T-helper 17 cell (primary cell): ENCODE measurements at places on chromosomes 2 and 18.

- DNase-seq: no peak
Measured at GRCh38 chr2:54287532-54287931, 31.5 kb upstream of the TSPYL6 start.

- DNase-seq: no peak
Measured at GRCh38 chr2:96523659-96524481, 12.7 kb upstream of the ARID5A start.

DNA sequence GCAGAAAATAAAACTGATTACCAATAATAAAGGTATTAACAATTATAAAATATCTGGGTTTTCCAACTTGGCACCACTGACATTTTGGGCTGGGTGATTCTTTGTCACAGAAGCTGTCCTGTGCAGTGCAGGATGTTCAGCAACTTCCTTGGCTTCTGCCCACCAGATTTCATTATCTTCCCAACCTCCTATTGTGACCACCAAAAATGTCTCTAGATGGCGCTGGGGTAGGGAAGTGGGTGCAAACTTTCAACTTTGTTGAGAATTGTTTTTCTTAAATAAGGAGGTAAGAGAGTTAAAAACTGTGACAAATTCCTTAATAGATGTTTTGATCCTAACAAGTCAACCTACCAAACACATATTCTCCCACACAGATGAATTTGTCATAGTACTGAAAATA is 90.1 kb downstream of the GAREM1 start:
- no peak for DNase-seq

GRCh38 chr2:200199576-200200263 is 106.8 kb upstream of the SPATS2L start:
- no peak for DNase-seq

DNA sequence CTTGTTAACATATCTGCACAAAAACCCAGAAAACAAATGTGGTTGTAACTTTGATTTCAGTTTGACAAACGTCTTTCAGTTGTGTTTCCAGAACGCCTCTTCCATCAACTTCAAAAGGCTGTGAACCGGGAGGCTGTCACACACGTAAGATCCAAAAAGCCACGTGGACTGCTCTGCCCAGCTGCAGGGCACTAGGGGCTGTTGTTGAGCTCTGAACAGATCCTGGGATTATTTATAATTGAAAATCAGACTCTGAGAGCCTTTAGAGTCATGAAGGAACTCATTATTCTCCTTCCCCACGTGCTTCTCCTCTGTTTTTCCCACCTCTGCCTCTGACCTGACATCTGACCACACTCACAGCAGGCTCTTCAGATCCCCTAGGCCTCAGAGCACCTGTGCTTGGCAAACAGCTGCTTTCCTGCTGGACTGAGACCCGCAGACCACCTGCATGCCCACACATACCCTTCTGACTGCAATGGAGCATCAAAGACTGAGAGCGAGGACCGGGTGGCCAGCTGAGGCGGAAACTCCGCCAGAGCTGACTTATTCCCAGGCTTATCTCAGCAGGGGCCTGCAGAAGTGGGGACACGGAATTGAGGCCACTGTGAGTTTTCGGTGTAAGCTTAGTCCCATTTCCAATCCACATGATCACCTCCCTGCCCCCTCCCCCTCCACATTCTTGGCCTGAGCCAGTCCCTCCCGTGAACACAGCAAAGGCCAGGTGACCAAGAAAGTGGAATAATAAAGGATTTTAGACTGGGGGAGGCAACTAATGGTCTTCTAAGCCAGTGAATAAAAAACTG is 114.8 kb downstream of the ATL2 start:
- no peak for DNase-seq

- DNase-seq: no peak
Measured at GRCh38 chr2:36618381-36618780, 20.4 kb upstream of the FEZ2 start.

GRCh38 chr18:9617006-9617542 is 2.7 kb upstream of the PPP4R1 start:
- DNase-seq: no peak

- no peak for DNase-seq
Measured at GRCh38 chr2:186910996-186911395, 62.0 kb upstream of the ZSWIM2 start.

GRCh38 chr2:150046810-150047209 is 440.7 kb downstream of the RND3 start:
- no peak for DNase-seq

- no peak for DNase-seq
Measured at GRCh38 chr18:74276609-74277008, 15.2 kb downstream of the CYB5A start.

DNA sequence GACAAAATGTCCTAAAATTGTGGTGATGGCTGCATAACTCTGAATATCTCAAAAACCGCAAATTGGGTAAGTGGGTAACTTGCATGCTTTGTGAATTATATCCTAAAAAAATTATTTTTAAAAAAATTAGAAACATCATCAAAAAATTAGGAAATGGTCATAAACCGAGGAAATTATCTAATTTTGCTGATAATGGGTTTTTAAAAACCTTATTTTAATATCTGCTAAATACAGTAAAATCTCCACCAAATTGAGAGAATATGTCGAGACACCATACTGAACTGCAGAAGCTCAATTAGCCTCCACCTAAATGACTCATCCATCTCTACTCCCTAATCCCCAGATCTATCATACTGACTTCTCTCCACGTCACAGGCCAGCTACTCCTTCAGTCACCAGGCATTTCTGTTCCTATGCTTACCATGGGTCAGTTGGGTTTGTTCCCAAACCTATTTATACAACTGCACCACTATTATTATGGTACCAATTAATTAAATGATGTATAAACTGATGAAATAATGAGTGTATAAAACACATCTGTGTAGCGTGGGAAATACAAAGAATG is 36.1 kb downstream of the SPIRE1 start:
- no peak for DNase-seq

- no peak for DNase-seq
Measured at GRCh38 chr2:172248381-172248780, 145.7 kb upstream of the DLX2 start.

DNA sequence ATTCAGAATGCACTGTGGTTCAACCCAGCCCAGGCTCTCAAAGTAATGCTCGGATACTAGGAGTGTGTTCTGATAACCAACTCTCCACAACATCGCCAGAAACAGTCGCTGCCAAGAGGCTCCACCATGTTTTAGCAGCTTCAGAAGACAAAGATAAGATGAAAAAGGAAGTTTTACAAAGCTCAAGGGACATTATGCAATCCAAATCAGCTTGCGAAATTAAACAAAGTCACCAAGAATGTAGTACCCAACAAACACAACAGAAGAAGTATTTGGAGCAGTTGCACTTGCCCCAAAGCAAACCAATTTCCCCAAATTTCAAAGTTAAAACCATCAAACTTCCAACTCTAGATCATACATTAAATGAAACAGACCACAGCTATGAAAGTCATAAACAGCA is 360.9 kb downstream of the XIRP2 start:
- DNase-seq: no peak

- DNase-seq: no peak
Measured at GRCh38 chr18:69617888-69618287, 217.2 kb downstream of the DOK6 start.

- DNase-seq: no peak
Measured at GRCh38 chr2:213227458-213227857, 56.8 kb upstream of the SPAG16 start.

GRCh38 chr2:209773377-209773776 is 1.7 kb downstream of the UNC80 start:
- DNase-seq: no peak

GRCh38 chr2:232129483-232129882 is 168.0 kb downstream of the DIS3L2 start:
- no peak for DNase-seq

DNA sequence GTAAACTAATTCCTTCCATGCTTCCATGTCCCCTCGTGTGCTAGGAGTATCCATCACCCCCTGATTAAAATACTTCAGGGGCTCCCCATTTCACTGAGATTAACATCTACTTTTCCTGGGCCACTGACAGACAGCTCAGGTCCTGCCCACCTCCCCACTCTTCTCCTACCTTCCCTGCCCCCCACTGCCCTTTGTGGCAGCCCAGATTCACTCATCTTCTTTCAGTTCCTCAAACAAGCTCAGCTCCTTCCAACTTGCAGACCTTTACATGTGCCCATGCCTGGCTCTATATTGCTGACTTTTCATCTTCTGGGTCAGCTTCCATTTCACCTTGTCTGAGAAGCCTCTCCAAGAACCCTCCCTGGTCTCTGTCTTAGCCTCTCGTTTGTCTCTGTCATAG is 12.0 kb downstream of the RUFY4 start:
- no peak for DNase-seq

GRCh38 chr2:231306791-231307393 is 88.6 kb upstream of the B3GNT7 start:
- no peak for DNase-seq

GRCh38 chr18:29512761-29513160 is 1335.8 kb upstream of the CDH2 start:
- no peak for DNase-seq

GRCh38 chr2:181178130-181178529 is 197.7 kb downstream of the UBE2E3 start:
- no peak for DNase-seq

- no peak for DNase-seq
Measured at GRCh38 chr18:484749-485464, 15.6 kb downstream of the COLEC12 start.

GRCh38 chr2:72949045-72949444 is 31.7 kb downstream of the EMX1 start:
- no peak for DNase-seq

DNA sequence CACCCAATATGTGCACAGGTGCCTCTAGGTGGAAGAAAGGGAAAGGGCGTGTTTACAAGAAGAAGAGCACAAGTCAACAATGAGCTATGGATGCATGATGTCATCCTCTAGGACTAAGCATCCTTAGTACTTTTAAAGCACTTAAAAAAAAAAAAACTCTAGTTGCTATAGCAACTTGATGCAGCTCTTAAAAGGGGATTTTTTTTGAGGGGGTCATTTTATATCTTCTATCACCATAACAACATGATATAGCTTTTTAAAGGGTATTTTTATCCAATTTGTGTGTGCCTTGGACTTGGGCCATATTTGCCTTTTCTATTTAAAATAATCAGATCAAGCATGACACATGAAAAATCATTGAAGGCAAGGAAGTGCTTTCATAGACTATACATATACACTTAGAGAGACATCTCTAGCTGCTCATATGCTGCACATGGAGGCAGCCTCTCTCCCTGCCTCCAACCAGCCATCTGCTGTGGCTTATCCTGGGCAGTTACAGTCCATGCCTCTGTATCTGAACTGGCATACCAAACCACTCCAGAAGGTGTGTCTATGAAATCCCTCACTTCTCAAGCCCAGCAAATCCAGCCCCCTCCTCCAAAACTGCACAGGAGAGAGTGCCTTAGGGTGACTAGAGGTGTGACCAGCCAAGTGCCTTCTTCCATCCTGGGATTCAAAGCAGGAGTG is 165.4 kb downstream of the MSH2 start:
- DNase-seq: no peak

- DNase-seq: no peak
Measured at GRCh38 chr2:27233341-27233740, 16.2 kb downstream of the CAD start.

DNA sequence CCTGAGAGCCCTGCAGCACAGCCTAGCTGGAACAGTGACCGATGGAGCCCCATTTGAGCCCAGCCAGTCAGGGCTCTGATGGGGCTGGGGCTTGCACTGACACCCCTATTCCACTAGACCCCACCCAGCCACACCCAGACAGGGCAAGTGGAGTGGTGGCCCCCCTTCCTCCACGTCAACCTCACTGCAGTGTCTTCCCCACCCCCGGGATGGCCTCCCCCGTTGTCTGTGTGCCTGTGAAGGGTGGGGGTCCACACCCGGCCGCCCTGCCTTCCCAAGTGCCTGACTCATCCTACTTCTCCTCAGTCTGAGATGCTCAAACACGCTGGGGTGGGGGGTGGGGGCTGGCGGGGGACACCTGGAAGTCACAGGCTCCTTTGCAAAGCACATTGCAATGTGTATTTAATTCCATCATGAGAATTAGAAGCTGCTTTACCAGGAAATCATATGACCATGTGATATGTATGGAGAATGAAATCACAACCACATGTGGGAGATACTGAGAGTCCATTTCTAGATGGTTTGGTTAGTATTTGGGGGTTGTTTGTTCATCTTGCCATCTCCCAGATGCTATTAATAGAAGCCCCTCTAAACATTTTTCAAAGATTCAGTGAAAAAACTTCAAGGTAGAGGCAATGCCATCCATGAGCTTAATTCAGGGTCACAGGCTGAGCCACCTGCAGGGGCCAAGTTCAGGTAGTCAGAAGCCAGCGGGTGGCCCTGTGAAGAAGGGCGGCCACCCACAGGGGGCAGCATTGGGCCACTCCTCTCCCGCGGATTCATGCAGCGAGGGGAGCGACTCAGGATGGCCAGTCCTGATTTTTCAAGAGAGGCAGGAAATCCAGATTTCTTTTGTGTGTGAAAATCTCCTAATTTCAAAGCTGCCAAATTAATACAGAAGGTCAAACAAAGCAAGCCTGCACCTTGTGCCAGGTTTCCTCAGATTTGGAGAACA is 22.7 kb upstream of the GMPPA start:
- peak; percentile 37 for DNase-seq

DNA sequence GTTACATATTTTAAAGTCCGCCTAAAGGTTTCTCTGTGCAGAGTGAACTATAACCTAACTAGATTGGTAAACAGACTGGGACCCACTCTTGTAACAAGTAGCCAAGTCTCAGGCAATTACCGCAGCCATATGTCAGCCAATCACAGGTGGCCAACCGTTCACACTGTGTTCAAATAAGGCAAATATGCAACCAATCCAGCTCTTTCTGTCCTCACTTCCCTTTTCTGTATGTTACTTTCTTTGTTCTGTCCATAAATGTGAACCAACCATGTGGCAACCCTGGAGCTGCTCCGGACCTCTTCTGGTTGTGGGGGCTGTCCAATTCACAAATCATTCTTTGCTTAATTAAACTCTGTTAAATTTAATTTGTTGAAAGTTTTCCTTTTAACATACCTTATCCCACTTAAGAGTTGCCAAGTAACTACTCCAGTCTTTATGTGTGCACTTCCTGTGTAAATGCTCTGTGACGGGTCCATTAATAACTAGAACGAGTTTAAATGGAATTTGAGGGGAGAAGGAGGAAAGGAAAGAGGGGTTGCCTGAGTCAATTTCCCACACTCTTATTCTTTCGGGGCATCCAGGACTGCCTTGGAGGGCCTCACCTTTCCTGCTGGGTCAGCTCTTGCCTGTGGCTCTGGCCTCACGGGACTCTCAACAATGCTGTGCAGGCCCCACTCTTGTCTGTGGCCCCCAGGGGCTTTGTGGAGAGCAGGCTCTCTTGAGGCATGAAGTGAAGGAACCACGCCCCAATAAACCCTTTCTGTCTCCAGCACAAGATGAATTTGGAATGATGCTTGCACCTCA is 6.6 kb upstream of the RPL37A start:
- no peak for DNase-seq

GRCh38 chr2:230068016-230068650 is 591 bp downstream of the SLC16A14 start:
- DNase-seq: no peak

GRCh38 chr2:19758658-19759057 is 143.1 kb downstream of the TTC32 start:
- DNase-seq: no peak

DNA sequence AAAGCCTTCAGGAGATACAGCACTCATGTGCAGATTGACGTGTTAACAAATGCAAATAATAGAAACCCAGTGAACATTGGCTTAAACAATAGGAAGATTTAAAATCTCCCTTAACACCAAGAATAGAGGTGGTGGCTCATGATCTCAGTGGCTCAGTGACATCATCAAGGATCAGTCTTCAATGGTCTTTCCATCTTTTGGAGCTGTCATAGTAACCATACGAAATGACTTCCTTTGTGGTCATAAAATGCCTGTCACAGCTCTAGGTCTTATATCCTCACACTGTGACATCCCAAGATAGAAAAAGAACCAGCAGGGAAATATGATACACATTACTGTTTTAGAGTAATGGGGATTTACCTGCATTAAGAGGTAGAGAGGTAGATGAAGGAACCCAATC is 59.6 kb upstream of the ACKR3 start:
- no peak for DNase-seq
